H1 (cell line): ENCODE measurements at places on chromosomes 6 and 20.

- DNase-seq = no peak
These were observed 314.0 kb upstream of the ECI2 start for GRCh38 chr6:4449409-4449808.

DNA sequence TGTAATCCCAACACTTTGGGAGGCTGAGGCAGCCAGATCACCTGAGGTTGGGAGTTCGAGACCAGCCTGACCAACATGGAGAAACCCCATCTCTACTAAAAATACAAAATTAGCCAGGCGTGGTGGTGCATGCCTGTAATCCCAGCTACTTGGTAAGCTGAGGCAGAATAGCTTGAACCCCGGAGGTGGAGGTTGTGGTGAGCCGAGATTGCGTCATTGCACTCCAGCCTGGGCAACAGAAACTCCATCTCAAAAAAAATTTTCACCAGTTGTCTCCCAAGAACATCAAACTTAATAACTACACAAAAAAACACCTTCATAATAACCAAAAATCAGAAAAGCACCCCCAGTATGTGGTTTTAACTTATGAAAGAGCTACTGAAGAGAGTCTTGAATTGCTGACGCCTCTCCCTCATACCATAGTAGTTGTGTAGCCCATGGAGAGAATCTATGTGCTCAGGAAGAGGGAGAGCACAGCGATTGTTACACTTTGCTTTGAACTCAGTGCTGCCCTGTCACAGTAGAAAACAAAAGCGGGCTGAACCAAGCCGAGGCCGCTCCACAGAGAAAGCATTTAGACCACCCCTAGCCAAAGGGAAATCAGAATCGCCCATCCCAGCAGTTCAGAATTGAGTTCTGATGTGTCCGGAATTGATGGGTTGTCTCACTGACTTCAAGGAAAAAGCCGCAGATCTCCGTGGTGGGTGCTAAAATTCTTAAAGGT lies 42.0 kb upstream of the GMPR start:
- DNase-seq = no peak

- no peak for DNase-seq
These were observed 3.6 kb upstream of the EPPIN start for GRCh38 chr20:45550765-45551164.

DNA sequence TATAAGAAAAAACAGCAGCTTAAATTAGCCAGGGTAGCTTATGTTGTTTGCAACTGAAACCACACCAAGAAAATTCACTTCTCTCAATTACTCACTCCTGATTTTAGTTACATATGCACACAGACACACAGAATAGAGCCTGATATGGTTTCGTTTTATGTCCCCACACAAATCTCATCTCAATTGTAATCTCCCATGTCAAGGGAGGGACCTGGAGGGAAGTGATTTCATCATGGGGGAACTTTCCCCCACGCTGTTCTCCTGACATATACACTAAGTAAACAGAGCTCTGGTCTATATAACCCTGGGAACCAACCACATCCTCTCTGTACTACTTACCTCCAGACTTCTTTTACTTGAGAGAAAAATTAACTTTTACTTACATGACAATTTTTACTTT lies 9.8 kb downstream of the OR12D1 start:
- no peak for DNase-seq

DNA sequence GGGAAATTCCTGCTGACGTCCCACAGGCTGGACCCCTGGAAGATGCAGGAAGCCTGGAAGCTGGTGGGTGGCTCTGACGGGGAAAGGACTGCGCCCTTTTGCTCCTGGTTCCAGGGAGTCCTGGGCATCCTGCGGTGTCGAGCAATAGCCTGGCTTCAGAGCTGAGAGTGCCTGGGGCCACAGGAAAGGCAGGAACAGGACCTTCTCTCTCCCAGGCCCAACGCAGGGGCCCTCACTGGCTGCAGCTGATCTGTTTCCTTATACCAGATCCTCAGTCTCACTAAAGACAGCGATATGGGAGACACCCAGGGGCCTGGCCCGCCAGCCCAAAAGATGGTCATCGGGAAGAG lies 1.4 kb downstream of the B3GALT4 start:
- DNase-seq = no peak

GRCh38 chr6:53983301-53983700 lies 127.9 kb upstream of the MLIP start:
- no peak for DNase-seq

- DNase-seq = no peak
These were observed 507.3 kb upstream of the CITED2 start for GRCh38 chr6:139881728-139882211.

GRCh38 chr6:93584300-93584699 lies 164.9 kb upstream of the EPHA7 start:
- DNase-seq = no peak

DNA sequence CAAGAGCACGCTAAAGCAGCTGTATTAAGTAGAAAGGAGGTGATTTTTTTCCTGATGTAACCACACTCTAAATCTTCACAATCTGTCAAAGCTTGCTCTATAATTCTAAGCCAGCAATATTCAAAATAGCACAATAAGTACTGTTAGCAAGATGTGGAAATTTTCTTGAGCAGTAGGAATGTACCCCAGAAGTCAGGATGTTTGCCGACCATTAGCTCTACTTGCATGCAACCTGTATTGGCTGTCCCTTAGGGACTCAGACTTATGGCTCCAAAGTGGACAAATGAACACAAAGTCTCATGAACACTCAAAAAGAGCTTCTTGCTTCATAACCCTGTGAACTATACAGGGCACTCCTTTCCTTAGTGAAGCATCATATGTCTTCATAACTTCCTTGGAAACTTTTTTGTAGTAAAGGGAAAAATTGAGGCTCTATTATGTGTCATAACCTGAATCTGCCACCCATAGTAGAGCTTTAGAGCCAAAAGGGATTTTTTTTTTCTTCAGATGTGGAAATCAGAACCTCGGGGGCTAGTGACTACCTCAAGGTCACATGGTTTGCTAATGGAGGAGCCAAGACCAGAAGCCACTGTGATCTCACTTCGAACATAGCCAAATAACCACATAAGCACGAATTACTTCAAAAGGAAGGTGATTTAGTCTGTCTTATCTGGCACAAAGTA lies 54.5 kb downstream of the ADGRG6 start:
- DNase-seq = no peak

- no peak for DNase-seq
These were observed 93.7 kb downstream of the PSMB1 start for GRCh38 chr6:170459451-170459850.

DNA sequence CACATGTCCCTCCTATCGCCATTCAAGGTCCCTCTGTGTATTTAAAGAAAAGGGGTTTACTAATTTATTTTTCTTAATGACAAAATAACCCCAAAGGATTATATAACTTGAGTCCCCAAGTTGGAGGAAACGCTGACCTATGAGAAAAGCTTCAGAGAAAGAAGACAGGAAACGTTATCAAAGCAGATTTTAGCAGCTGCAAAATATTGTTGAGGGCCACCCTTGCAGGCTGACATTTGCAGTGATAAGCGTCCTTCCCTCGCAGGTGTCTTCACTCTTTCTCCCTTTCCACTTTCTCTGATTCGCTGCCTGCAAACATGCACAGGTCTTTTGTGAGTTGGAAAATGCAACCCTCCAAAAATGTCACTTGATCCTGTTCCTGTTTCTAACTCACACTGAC lies 103.2 kb upstream of the RIPOR2 start:
- no peak for DNase-seq

GRCh38 chr6:14597090-14597489 lies 479.5 kb downstream of the CD83 start:
- DNase-seq = no peak

DNA sequence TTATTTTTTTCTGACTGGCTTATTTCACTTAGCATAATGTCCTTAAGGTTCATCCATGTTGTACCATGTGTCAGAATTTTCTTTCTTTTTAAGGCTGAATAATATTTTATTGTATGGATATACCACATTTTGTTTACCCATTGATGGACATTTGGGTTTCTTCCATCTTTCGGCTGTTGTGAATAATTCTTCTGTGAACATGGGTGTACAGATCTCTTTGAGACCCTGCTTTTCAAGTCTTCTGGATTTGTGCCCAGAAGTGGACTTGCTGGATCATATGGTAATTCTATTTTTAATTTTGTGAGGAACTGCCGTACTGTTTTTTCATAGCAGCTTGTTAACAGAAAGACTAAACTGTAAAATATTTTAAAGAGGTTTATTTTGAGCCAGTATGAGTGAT lies 94.6 kb upstream of the TMEM181 start:
- DNase-seq = no peak

GRCh38 chr20:54212226-54212625 lies 4.3 kb downstream of the PFDN4 start:
- no peak for DNase-seq

GRCh38 chr6:143607168-143607567 lies 70.6 kb upstream of the PHACTR2 start:
- no peak for DNase-seq

DNA sequence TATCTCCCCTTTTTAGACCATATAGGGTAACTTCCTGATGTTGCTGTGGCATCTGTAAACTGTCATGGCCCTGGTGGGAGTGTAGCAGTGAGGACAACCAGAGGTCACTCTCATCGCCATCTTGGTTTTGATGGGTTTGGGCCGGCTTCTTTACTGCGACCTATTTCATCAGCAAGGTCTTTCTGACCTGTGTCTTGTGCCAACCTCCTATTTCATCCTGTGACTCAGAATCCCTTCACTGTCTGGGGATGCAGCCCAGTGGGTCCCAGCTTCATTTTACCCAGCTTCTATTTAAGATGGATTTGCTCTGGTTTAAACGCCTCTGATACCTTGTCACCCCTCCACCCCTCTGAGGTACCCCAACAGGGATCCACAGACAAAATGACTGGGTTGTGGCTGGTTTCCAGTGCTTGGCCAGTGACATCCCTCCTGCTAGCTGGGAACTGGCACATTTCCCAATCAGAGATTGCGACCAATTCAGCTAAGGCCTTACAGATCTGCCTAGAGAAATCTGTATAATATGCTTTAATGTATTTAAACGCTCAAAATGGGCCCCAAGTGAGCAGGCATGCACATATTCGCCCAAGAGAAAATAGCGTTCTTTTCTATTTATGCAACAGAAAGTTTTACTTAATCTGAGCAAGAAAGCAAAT lies 315.6 kb upstream of the QKI start:
- no peak for DNase-seq

GRCh38 chr6:126608681-126609080 lies 268.8 kb downstream of the CENPW start:
- no peak for DNase-seq

GRCh38 chr6:144394210-144394609 lies 109.1 kb downstream of the UTRN start:
- DNase-seq = no peak

DNA sequence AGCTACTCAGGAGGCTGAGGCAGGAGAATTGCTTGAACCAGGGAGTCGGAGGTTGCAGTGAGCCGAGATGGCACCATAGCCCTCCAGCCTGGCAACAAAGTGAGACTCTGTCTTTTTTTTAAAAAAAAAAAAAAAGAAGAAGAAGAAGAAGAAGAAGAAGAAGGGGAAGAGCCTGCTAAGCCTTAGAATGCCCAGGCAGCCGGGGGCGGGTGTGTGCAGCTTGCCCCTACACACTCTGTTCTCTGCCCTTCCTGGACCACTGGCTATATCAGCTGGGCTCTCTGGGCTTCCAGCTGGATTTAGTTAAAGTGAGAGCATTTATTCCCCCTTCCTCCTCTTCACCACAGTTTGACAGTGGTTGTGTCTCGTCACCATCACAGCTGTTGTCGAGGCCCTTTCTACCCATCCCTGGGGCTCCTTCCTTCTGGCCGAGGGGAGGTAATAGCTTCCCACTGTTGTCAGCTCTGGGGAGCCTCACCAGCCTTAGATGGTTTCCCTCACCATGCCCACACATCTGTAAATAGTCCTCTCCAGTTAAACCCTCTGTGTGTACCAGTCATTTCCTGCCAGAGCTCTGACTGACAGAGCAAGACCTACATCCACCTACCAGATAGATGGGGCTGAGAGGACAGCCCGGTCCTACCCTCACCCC lies 77.6 kb downstream of the TRERF1 start:
- DNase-seq = no peak

- DNase-seq = no peak
These were observed 484.0 kb downstream of the UTRN start for GRCh38 chr6:144769142-144769541.

DNA sequence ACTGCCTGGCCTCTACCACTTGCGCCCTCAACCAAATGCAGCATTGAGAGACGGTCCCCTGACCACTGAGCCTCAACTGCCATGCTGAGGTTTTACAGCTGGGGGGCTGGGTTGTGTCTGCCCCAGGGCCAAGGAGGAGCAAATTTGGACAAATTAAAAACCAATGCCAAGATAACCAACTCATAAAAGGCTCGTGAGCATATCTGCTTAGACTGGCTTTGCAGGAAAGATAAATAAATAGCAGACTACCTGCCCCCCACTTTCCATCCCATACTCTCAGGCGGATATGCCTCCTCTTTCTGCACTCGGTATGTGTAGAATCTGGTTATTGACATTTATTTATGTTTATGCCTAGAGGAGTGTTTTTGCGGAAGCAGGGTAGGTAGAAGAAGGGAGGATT lies 76.8 kb downstream of the ZDHHC14 start:
- no peak for DNase-seq

DNA sequence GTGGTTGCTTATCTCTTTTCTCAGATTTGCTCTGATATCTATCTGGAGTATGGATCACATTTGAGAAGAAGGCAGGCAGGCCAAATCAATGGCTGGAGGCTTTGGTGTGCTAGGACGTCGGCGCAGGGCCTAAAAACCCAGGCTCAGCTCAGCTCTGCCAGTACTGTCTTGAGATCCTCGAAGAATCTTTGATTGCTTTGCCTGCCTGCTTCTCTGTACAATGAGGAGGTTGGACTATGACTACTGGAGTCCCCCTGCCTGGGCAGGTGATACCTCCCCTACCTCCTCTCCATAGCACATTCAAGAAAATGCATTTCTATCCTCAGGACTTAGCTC lies 25.1 kb downstream of the KCNK5 start:
- DNase-seq = no peak

- DNase-seq = no peak
These were observed 2.2 kb downstream of the HMGCLL1 start for GRCh38 chr6:55576811-55577210.

- DNase-seq = peak; percentile 96
These were observed at the start of gene CCN2 for GRCh38 chr6:131950767-131951575. Gene CCN2, minus strand, starts transcription at chr6:131951372. Its CDS starts 200 bp downstream, at chr6:131951172.

GRCh38 chr6:153131037-153131981 lies at the start of gene RGS17:
Gene RGS17, minus strand, starts transcription at chr6:153131282. Its CDS starts 87,264 bp downstream, at chr6:153044018.
- peak; percentile 81 for DNase-seq

GRCh38 chr6:74182992-74183391 lies 487.0 kb downstream of the CD109 start:
- no peak for DNase-seq

DNA sequence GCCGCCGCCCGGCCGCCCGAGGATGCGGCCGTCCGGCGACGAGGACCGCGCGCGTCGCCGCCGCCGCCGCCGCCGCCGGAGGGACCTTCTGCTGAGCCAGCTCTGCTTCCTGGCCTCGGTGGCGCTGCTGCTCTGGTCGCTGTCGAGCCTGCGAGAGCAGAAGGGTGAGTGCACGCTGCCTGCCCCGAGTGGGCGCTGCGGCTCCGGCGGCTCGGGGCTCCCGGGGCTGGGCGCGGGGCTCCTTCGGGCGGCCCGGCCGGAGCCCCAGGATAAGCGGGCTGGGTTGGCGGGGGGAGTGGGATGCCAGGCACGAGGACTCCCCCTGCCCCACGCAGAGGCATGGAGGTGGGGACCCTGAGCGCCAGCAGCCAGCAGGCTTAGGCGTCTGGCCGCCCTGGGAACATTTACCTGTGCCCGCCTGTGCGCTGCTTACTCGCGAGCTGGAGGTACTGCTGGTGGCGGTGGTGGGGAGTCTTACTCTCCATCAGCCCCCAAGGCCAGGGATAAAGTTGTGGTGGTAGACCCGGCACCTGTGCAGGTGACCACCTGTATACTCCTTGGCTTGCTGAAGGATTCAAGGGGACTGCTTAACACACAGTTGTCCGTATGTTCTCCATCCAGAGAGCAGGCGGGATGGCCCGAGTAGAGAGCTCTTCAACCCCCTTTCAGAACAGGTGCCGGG lies 520 bp downstream of the SLC24A3 start:
- no peak for DNase-seq
